T47D (cell line): ENCODE measurements at places on chromosomes 2 and 18.

- no peak for DNase-seq
These were observed 347.0 kb upstream of the RAB12 start for GRCh38 chr18:8262221-8262620.

DNA sequence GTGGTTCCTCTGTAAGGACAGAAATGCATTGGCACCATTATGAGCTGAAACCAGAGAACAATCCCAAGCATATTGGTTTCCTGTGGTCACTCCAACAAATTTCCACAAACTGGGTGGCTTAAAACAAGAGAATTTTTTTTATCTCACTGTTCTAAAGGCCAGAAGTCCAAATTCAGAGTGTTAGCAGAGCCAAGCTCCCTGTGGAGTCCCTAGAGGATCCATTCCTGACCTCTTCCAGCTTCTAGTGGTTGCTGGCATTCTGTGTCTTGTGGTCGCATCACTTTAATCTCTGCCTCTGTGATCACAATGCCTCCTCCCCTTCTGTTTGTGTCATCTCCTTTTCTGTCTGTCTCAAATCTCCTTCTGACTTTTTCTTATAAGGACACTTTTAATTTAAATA is 380.3 kb downstream of the NYAP2 start:
- DNase-seq = no peak

- no peak for DNase-seq
These were observed 448.9 kb upstream of the SLC14A2 start for GRCh38 chr18:45166341-45166835.

DNA sequence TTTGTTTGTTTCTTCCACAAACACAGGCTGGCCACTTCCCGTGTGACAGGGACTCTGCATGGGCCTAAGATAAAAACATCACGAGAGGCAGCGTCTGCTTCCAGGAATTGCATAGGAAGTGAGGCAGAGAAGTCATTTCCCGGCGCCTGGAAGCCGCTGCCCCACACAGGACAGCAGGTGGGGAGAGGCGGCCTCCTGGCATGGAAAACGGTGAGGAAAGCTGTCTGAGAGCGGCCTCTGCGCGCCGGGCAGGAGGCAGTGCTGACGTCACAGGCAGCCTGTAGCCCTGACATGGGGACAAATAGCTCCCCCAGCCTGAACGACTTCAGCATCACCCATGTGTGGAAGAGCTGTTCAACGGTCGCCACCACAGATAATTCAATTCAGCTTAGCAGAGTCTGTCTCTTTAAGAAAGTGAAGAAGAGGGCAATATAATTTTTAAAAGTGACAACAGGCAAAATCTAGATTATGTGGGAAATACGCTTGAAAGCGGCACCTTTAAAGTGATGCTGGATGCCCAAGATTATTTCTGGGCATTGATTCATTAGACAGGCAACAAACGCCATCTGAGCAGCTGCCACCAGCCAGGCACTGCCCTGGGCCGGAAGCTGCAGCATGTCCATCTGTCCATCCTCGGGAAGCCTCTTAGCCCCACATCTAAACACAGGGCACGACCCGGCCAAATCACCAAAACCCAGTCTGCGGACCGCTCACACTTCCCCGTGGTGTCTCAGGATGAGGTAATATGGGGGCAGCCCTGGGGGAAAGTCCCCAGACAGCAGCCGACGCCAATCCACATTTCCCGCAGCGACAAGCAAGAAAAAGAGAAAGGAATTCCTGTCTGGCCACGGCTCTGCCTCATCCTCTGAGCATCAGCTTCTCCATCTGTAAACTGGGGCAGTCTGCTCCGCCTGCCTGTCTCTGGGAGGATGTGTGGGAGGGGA is 138.9 kb downstream of the PXDN start:
- no peak for DNase-seq

GRCh38 chr2:105278654-105279053 is 37.1 kb downstream of the GPR45 start:
- DNase-seq = no peak

DNA sequence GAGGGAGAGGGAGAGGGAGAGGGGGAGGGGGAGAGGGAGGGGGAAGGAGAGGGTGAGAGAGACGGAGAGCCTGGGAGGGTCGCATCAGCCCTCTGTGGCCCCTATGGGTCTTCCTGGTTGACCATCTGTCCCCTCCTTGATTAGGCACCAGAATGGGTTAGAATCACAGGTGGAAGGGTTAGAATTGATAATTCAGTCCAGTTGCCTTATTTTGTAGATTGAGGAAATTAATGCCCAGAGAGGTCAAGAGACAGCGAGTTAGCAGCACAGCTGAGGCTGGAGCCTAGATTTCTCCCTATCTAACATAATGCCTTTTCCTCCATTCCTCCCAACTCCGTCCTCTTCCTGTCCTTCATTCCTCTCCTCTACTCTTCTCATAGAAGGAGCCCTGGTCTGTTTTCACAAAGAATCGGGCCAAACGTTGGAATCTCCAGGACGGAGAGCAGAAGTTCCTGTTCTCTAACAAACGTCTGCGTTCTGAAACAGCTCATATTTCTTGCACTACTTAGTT is 338 bp upstream of the THUMPD2 start:
- DNase-seq = no peak

GRCh38 chr18:58135183-58135641 is 91.2 kb downstream of the NEDD4L start:
- no peak for DNase-seq

DNA sequence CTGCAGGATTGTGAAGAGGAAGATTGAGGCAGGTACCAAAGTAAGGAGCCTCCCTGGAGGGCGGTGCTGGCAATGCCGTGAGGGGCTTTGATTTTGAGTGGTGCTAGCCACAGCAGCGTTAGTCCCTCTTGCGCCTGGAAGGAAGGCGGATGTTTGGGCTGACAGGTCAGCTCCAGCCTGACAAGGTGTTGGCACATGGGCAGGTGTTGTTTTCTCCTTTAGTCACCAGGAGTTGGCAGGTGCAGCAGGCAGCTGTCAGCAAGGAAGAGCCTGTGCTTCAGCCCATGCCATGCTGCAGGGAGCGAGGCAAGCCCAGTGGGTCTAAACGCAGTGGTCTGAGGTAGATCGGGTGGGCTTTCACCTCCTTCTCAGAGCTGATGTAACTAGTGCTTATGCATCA is 8.5 kb downstream of the SEC11C start:
- DNase-seq = no peak

- DNase-seq = no peak
These were observed 33.7 kb downstream of the LCT start for GRCh38 chr2:135803278-135803677.

DNA sequence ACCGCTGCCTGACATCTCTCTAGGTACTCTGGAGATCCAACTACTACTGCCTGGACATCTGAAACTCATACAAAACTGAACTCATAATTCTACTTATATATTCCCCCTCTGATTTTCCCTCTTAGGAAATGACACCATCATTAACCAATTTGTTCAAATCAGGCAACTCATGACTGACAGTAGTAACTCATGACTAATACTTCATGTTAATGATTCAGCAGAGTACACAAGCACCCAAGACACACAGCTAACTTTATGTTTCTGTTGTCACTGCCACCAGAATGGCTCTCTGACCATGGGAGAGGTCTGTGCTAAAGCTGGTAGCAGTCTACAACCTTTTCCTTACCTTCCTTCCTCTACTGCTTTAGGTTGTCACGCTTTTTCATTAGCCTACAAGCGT is 91.1 kb downstream of the ITSN2 start:
- DNase-seq = no peak

- DNase-seq = peak; percentile 9
These were observed 1323.5 kb upstream of the TMEFF2 start for GRCh38 chr2:193518041-193518817.

DNA sequence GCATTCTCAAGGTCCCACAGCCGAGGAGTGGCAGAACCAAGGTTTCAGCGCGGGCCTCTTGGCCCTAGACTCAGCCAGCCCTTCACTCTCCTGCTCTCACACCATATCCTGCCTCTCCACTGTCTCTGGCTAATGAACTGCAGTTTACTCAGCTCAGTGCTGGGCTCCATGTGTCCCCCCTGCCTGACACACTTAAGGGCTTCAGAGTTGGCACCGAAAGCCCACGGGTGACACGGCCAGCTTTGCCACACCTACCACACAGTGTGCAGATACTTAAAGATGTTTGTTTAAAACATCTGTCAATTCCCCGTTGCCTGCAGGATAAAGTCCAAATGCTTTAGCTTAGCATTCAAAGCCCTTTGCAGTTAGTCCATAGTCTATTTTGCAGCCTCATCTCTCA is 241.2 kb downstream of the SEPTIN10 start:
- no peak for DNase-seq

GRCh38 chr18:42092848-42093247 is 137.8 kb downstream of the PIK3C3 start:
- no peak for DNase-seq

- no peak for DNase-seq
These were observed 836.7 kb downstream of the CBLN2 start for GRCh38 chr18:71707400-71707799.

- DNase-seq = no peak
These were observed 75.7 kb upstream of the DAPL1 start for GRCh38 chr2:158719403-158719802.

- peak; percentile 46 for DNase-seq
These were observed 764 bp downstream of the MBD2 start for GRCh38 chr18:54223568-54224241.

- no peak for DNase-seq
These were observed 104.9 kb downstream of the CERS6 start for GRCh38 chr2:168560817-168561499.

GRCh38 chr2:137031731-137032130 is 266.4 kb downstream of the THSD7B start:
- DNase-seq = no peak

- no peak for DNase-seq
These were observed 33.4 kb downstream of the ITGA6 start for GRCh38 chr2:172460780-172461201.

DNA sequence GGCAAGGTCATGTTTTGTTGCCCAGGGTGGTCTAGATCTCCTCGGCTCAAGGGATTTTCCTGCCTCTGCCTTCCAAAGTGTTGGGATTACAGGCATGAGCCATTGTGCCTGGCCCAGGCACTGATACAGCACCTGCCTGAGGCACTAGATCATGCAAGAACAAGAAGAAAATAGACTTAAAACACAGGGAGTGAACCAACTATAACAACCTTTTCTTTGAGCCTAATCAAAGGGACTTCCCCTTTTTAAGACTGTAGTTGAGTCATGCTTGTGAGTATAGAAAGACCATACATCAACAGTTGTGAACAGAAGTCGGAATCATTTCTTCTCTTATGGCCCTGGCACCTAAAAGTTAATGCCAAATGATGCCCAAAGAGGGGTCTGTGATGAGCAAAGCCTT is 47.9 kb upstream of the MAPRE2 start:
- DNase-seq = no peak
